NCI-H1105 treated with DMSO at 0.1 percent for 48 hours (cell line): ENCODE measurements at places on chromosomes 12 and 14.

- DNase-seq: no peak
These were observed 98.9 kb downstream of the RIMBP2 start for GRCh38 chr12:130617219-130617618.

- DNase-seq: no peak
These were observed 2.9 kb upstream of the NAB2 start for GRCh38 chr12:57085999-57086492.

GRCh38 chr14:102442241-102443211, 67.0 kb downstream of the ANKRD9 start:
- no peak for DNase-seq

DNA sequence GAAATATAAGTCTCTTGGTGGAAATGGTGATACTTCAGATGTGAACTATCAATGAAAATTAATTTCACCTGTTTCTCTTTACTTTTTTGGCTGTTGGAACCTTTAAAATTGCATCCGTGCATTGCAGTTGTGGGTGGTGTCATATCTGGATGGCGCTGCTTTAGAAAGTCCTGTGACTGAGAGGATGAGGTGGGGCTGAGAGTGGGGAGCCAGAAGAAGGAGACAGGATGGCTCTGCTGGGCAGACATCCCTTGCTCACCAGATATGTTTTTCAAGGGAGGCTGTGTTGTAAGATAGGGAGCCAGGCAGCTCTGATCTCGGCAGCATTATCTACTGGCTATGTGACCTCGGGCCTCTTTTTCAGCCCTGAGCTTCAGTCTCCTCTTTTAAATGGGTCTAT, 12.7 kb downstream of the ASB2 start:
- no peak for DNase-seq

- DNase-seq: no peak
These were observed 21.1 kb downstream of the CINP start for GRCh38 chr14:102341566-102341965.

GRCh38 chr12:28390206-28390605, 199.9 kb downstream of the CCDC91 start:
- DNase-seq: no peak

DNA sequence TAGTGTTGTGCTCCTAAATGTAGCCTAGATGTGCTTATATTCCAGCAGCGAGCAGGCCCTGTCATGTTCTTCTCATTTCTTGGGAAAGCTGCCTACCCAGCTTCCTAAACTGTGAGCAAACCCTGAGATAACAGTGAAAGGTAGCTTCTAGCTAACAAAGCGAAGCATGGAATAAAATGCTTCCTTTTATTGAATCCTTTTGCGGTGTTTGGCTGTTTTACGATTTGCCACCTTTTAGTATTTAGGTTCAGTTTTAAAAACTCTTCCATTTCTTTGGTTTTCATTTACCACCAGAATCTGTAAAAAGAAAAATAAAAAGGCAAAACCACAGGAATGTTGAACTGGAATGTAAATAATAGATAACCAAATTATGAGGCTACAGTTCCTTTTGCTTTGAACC, 5.0 kb upstream of the PKP2 start:
- DNase-seq: no peak

GRCh38 chr12:62744551-62744950, 190.4 kb downstream of the PPM1H start:
- no peak for DNase-seq

DNA sequence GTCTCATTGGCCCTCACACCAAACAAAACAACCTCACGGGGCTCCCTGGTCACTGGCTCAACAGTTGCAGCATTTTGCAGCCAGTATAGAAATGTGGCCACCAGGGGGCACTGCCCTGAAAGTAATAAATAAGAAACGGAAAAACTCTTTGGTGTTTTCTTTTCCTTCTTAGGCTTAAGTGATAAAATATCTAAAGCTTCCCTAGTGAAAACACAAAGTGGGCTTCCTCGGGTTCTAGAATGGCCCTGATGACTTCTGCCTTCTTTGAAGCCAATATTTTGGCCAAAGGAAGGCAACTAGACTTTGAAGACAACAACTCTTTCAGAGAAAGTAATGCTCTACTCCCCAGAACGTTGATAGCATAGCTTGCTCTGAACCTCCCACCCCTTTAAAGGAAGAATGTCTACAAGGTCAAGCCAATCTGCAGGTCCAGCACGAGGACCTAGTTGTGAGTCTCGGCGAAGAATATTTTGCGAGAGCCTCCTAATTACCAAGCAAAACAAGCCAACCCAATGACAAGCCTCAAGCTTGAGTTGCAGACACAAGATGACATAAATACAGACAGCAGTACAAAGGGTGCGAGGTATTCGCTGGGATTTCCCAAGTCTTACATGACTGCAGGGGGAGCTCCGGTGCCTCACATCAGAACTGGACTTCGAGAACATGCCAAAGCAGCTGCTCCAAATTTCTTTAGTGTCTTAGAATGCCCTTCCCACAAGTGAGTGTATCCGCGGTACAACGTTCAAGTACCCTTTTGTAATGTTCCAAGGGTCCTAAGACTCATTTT, 2.6 kb downstream of the ITPK1 start:
- peak; percentile 65 for DNase-seq

DNA sequence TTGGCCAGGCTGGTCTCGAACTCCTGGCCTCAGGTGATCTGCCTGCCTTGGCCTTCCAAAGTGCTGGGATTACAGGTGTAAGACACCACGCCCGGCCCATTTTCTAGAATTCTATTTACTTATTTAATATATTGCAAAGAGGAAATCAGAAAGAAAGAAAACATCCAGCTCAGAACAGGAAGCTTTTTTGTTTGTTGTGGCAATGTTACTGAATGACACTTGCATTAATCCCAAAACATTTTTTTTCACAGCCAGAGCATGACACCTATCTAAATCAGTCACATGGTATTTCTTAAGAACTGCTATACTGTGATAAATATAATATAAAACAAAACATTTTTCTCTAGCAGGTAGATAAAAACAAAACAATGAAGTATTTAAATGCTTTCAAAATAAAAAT, 12.6 kb downstream of the CFL2 start:
- no peak for DNase-seq

- DNase-seq: no peak
These were observed 576.1 kb downstream of the ALG10 start for GRCh38 chr12:34598352-34598827.

GRCh38 chr14:90811641-90812040, 4.6 kb downstream of the TTC7B start:
- DNase-seq: no peak

DNA sequence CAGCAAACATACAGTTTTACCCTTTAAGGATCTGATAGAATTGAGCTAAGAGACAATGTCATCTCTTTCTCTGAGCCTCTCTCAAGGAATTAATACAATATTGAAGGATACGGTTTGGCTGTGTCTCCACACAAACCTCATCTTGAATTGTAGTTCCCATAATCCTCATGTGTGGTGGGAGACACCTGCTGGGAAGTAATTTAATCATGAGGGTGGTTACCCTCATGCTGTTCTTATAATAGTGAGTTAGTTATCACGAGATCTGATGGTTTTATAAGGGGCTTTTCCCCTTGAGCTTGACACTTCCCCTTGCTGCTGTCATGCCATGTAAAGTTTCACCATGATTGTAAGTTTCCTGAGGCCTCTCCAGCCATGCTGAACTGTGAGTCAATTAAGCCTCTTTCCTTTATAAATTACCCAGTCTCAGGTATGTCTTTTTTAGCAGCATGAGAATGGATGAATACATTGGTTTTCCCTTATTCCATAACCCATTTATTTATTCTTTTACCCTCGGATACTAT, 47.6 kb downstream of the TMEM30B start:
- no peak for DNase-seq

DNA sequence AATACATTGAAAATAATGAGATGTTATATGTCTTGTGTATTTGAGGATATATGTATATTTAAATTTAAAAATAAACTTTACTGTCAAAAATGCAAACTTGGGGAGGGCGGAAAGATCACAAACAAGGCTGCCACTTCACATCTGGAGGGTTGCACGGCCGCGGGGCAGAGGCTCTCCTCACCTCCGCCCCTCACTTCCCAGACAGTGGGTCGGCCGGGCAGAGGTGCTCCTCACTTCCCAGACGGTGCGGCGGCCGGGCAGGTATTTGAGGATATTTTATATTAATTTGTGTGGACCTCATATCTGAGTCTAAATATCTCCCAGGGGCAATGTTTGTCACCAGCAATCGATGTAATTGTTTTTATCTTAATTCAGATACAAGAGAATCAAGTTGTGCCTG, 3.7 kb upstream of the CLEC6A start:
- no peak for DNase-seq

GRCh38 chr12:28893856-28894255, 255.2 kb upstream of the FAR2 start:
- no peak for DNase-seq

DNA sequence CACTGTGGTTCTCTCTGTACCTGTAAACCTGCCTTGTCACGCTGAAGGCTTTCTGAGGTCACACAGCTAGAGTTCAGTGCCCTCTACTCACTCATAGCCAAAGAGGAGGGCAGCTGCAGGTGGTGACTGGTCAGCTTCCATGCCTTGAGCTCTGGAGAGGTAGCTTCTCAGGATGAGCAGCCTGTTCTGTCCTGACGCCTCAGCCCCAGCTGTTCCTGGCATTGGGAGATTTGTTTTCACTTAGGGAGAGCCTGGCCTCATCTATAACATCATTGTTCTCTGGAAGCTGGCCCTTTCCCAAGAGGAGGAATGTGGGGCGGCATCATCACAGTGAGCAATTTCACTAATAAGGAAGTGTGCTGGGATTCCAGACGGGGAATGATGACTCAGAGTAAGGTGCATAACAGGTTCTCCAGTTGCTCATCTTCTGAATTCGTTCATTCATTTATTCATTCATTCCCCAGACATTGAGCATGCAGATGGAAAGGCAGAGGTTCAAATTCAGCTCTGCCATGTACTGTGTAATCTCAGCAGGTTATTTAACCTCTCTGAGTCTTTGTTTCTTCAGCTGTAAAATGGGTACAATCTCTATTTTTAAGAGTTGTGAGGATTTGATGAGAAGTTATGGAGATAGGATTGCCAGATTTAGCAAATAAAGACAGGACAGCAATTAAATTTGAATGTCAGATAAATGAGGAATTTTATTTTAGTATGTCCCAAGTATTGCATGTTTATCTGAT, 255.8 kb upstream of the CRY1 start:
- peak; percentile 73 for DNase-seq

GRCh38 chr12:55653031-55653430, 16.3 kb downstream of the OR10P1 start:
- DNase-seq: no peak

GRCh38 chr12:54701940-54702592, 53.9 kb upstream of the DCD start:
- DNase-seq: peak; percentile 40

GRCh38 chr12:10363914-10364814, 25.7 kb downstream of the KLRK1 start:
- peak; percentile 43 for DNase-seq

DNA sequence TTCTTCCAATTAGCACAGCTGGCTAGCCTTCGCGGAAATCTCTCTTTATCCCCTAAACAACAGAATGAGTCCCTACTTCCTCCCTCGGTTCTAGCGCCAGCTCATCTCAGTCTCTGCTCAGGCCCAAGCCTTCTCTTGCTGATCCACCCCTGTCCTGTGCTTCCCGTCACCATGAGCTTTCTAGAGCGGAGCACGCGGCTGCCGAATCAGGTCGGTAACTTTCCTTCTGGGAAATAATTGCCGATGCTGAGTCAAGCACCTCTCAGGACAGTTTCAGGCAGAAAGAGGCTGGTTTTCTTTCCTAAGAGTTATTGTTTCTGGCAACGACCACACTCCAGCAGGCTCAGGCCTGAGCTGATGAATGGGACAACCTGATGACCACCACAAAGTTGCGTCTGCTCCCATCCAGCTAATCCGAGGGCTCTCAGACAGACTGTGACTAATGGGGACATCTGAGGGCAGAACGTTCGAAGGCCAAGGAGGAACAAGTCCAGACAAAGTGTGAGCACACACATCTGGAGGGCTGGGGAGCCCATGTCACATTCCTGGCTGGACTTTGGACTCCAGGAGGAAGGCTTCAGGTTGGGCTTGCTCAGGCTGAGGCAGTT, 13.6 kb upstream of the GPR68 start:
- no peak for DNase-seq

GRCh38 chr12:123478762-123479161, 20.8 kb downstream of the SNRNP35 start:
- DNase-seq: no peak

DNA sequence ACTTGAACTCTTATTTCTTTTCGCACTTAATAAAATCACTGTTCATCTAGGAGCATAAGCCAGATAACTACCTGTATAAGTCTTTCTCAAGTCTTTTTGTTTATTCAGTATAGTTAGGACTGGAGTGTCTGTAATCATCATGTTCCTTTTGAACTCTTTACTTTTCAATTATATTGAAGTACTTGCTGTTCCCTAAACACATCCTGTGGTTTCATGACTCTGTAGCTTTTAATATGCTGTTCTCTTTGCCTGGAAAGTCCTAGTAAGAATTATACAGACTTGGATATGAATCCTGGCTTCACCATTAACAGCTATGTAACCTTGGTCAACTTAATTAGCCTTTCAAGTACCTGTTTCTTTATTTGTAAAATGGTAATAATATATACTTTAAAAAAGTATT, 88.2 kb downstream of the CCDC91 start:
- no peak for DNase-seq

GRCh38 chr12:102479099-102479885, 1.1 kb downstream of the IGF1 start:
- DNase-seq: no peak
